ENCODE measurements at places on chromosomes 12 and 14. TPM values are rescaled to one million over a fixed set of nuclear protein-coding genes. Genes with fewer than 3 reads are reported as not detected.

- H3K27ac ChIP-seq: no peak overlapping the region
- H3K27me3 ChIP-seq: no peaks in the 10 kb centered on the region
- peaks cover 28% of the 10 kb centered on the region for H3K4me1 ChIP-seq
- DNase-seq: no peak
- H3K4me3 ChIP-seq: no peak overlapping the region
- H3K36me3 ChIP-seq: no peaks in the 10 kb centered on the region
Observed at GRCh38 chr14:103127861-103128598, 4.8 kb downstream of the TNFAIP2 start.

GRCh38 chr14:87934185-87934584 is 58.8 kb downstream of the GALC start:
- no peak overlapping the region for H3K27ac ChIP-seq
- no peaks in the 10 kb centered on the region for H3K4me1 ChIP-seq
- no peak for DNase-seq

GRCh38 chr12:127770118-127770517 is 496.9 kb upstream of the TMEM132C start:
- no peak for DNase-seq
- H3K27ac ChIP-seq: no peak overlapping the region
- no peaks in the 10 kb centered on the region for H3K4me1 ChIP-seq
- H3K27me3 ChIP-seq: no peaks in the 10 kb centered on the region
- H3K36me3 ChIP-seq: no peaks in the 10 kb centered on the region

DNA sequence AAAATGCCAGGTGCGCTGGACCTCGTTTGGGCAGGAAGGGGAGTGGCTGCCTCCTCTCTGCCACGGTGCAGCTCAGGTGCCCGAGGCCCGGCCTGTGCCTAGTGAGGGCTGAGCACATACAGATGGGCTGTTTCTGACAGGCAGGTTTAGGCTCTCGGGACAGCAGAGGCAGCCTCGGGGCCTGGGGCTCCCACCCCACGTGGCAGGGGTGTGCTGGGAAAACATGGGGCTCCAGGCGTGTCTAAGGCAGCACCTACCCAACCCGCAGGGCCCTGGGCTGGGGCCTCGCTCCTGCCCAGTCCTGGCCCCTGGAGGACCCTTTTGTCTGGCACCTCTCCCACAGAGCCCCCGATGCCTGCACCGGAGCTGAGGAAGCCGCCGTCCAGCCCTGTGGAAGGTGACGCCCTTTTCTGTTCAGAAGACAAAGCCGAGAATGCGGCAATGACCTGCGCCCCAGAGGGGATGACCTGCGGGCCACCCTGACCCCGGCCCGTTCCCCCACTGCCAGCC is 76.4 kb upstream of the GALNT9 start:
- H3K27me3 ChIP-seq: peaks cover 19% of the 10 kb centered on the region
- no peak overlapping the region for H3K27ac ChIP-seq
- no peak overlapping the region for H3K4me3 ChIP-seq
- peaks cover 1% of the 10 kb centered on the region for H3K4me1 ChIP-seq
- H3K36me3 ChIP-seq: no peaks in the 10 kb centered on the region
- DNase-seq: no peak

The FAR2 gene
- total RNA-seq: 5.2 TPM

- no peak for DNase-seq
- no peak overlapping the region for H3K4me3 ChIP-seq
- no peaks in the 10 kb centered on the region for H3K4me1 ChIP-seq
- no peaks in the 10 kb centered on the region for H3K36me3 ChIP-seq
Observed at GRCh38 chr12:12918781-12919389, 27.5 kb downstream of the GPRC5A start.

The FGD6 gene
- total RNA-seq: 17.2 TPM

DNA sequence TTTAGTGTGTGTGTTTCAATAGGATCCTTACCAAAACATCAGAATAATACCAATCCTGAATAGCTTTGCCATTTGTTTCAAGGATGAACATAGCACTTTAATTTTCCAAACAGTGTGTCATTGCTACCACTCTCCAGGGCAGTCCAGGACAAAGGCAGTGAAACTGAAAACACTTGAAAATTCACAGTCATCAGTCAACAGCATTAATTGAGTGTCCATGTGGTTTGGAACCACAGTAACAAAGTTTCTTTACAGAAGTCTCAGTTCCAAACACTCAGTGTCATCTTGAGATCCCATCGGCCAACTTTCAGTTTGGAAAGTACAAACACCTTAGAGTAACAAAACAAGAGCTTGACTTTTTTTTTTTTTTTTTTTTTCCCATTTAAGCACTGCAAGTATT is 228.4 kb upstream of the SOX5 start:
- no peak overlapping the region for H3K4me3 ChIP-seq
- H3K27me3 ChIP-seq: no peaks in the 10 kb centered on the region
- no peak overlapping the region for H3K27ac ChIP-seq

- DNase-seq: no peak
- no peak overlapping the region for H3K27ac ChIP-seq
- H3K4me1 ChIP-seq: no peaks in the 10 kb centered on the region
- no peak overlapping the region for H3K4me3 ChIP-seq
Observed at GRCh38 chr14:51285120-51285519, 45.1 kb downstream of the TMX1 start.

- no peaks in the 10 kb centered on the region for H3K4me1 ChIP-seq
- no peaks in the 10 kb centered on the region for H3K36me3 ChIP-seq
- H3K4me3 ChIP-seq: no peak overlapping the region
- DNase-seq: no peak
- H3K27ac ChIP-seq: no peak overlapping the region
Observed at GRCh38 chr12:1839464-1839863, 19.1 kb downstream of the LRTM2 start.

DNA sequence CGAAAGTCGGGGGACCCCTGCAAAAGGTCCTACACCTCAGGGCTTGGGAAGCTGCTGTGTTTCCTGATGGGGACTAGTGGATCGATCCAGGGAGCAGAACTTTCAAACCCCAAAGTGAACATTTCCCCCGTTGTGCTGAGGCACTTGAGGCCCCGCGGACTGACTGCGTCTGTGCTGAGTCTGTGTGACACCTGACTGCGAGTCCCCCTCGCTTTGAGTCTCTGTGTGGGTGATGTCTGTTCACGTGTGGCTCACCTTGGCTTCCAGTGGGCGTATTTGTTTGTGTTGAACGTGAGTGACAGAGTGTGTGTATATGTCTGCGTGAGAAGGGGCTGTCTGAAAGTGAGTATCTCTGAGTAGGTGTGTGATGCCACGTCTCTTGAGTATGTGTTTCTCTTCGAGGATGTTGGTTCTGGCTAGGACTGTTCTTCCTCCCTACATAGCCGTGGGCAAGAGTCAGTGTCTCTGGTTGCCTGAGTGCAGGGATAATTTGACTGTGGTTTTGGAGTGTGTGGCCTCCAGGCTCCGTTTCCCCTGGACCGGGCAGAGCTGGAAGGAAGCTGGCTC is 1.3 kb downstream of the TEAD4 start:
- peak; percentile 42 for DNase-seq
- H3K4me1 ChIP-seq: peaks cover 22% of the 10 kb centered on the region
- H3K27ac ChIP-seq: peak overlapping the region; percentile 89
- H3K36me3 ChIP-seq: no peaks in the 10 kb centered on the region

GRCh38 chr14:65720743-65721142 is 308.2 kb downstream of the FUT8 start:
- DNase-seq: no peak
- no peak overlapping the region for H3K4me3 ChIP-seq
- H3K4me1 ChIP-seq: no peaks in the 10 kb centered on the region
- no peak overlapping the region for H3K27ac ChIP-seq
- no peaks in the 10 kb centered on the region for H3K27me3 ChIP-seq
- no peaks in the 10 kb centered on the region for H3K36me3 ChIP-seq

GRCh38 chr12:8572507-8572906 is 31.8 kb upstream of the CLEC4E start:
- H3K27me3 ChIP-seq: no peaks in the 10 kb centered on the region
- H3K27ac ChIP-seq: no peak overlapping the region
- H3K4me3 ChIP-seq: no peak overlapping the region

DNA sequence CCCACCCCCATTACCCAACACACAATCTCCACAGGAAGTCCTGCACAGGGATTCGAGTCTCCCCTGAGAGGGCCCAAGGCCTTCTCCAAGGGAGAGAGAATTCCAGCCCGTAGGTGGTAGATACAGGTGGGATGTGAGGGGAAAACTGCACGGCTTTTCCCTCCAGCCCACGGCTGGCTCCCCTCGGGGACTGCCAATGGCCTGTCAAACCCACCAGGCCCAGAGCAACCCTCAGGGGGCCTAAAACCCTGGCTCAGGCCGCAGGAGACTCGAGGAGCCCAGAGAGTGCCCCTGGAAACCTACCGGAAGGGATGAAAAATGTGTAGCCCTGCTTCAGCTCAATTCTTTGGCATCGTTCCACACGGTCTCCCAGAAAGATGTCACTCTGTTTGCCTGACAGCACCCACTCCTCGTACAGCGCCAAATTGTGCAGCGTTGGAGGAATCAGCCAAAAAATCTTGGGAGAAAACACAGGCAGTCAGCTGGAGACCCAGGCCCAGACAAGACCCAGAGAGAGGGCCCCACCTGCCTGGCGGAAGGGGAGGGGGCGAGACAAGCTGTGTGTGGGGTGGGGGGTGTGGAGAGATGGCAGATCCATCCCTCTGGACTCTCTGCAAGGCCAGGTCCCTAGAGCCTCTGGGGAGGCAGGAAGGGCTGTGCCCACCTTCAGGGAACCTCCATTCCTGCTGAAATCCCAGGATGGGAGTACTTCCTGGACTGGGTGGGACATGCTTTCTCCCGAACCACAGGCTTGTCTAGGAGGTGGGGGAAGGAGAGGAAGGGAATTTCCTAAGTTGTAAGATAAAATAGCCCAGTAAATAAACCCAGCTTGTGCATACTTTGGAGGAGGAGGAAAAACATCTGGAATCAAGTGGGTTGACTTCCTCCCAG is 48.1 kb downstream of the KDM2B start:
- H3K27ac ChIP-seq: peak overlapping the region; percentile 81
- no peak for DNase-seq
- no peaks in the 10 kb centered on the region for H3K36me3 ChIP-seq
- H3K27me3 ChIP-seq: no peaks in the 10 kb centered on the region

- H3K4me3 ChIP-seq: peak overlapping the region; percentile 1
- peaks cover 36% of the 10 kb centered on the region for H3K4me1 ChIP-seq
- no peak overlapping the region for H3K27ac ChIP-seq
- DNase-seq: no peak
Observed at GRCh38 chr14:36662258-36662542, 540 bp downstream of the PAX9 start.

- peak; percentile 63 for DNase-seq
- no peak overlapping the region for H3K4me3 ChIP-seq
- H3K27me3 ChIP-seq: no peaks in the 10 kb centered on the region
- no peaks in the 10 kb centered on the region for H3K36me3 ChIP-seq
- H3K27ac ChIP-seq: peak overlapping the region; percentile 86
- H3K4me1 ChIP-seq: peaks cover 15% of the 10 kb centered on the region
Observed at GRCh38 chr12:25692115-25693035, 139.3 kb upstream of the LMNTD1 start.

The FBXO21 gene
- 68.0 TPM for total RNA-seq

DNA sequence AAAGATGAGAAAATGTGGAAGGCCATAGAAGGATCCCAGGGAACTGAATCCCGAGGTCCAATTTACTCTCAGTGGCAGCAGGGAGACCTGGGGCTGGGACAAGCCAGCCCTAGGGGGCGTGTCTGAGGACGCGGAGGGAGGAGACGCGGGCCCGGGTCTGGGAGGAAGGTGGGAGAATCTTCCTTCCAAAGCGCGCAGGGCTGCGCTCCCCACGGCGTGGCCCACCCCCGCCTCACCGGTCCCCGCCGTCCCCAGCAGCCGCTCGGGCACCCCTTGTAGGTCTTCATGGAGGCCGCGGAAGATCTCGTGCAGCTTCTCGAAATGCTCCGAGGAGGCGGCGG is 323 bp downstream of the VTI1B start:
- no peaks in the 10 kb centered on the region for H3K27me3 ChIP-seq
- H3K27ac ChIP-seq: peak overlapping the region; percentile 99
- peaks cover 11% of the 10 kb centered on the region for H3K4me1 ChIP-seq
- peaks cover 3% of the 10 kb centered on the region for H3K36me3 ChIP-seq
- peak; percentile 87 for DNase-seq
